K562 (cell line): ENCODE measurements at places on chromosomes 5 and 9. TPM values are rescaled to one million over a fixed set of nuclear protein-coding genes. Genes with fewer than 3 reads are reported as not detected.

HAVCR2 gene
- total RNA-seq = not detected in 2 replicates

GRCh38 chr9:592225-592624 is 249.3 kb upstream of the DMRT1 start:
- no peaks in the 10 kb centered on the region for H3K4me1 ChIP-seq
- no peak overlapping the region for H3K4me3 ChIP-seq
- H3K27ac ChIP-seq = no peak overlapping the region

DNA sequence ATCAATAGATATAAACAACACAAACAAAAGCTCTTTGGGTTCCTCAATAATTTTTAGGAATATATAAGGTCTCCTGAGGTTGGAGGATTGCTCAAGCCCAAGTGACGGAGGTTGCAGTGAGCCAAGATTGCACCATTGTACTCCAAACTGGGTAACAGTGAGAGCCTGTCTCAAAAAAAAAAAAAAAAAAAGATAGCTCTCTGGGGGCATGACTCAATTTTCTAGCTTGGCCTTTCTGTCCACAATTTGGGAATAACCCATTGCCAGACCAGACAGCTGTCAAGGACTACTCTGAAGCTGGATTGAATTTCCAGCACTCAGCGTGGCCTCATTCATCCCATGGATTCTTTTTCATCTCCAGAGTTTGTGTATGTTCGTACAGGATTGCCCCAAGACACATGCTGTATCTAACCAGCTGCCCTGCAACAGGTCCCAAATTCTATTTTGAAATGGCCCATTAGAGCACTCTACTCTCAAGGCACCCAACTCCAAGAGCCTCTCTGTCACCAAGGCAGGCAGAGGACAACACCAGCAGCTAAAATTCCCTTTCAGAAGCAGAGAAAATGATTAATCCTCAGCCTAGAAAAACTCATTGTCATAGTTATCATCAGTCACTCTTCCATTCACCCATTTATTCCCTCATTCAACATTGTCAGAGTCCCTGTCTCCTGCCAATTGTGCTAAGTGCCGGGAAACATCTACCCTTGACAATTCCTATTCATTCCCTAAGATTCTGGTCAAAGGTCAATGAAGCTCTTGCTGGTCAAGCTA is 8.7 kb downstream of the FAM193B start:
- H3K27ac ChIP-seq = peak overlapping the region; percentile 6; the same call in 1 of the 3 replicates
- no peaks in the 10 kb centered on the region for H3K27me3 ChIP-seq
- no peak overlapping the region for H3K4me3 ChIP-seq
- peaks cover 9% of the 10 kb centered on the region; the same call in 2 of the 3 replicates for H3K4me1 ChIP-seq
- no peak for DNase-seq

TENT4A gene
- total RNA-seq = 24.0 and 26.6 TPM in 2 replicates
